Epithelial cell of esophagus (primary cell): ENCODE measurements at places on chromosomes 13 and 19.
A peak's percentile ranks its signal among the peaks of the same experiment; 100 is the strongest.

GRCh38 chr13:30615481-30615865 is 2.2 kb upstream of the USPL1 start:
- no peak for DNase-seq

DNA sequence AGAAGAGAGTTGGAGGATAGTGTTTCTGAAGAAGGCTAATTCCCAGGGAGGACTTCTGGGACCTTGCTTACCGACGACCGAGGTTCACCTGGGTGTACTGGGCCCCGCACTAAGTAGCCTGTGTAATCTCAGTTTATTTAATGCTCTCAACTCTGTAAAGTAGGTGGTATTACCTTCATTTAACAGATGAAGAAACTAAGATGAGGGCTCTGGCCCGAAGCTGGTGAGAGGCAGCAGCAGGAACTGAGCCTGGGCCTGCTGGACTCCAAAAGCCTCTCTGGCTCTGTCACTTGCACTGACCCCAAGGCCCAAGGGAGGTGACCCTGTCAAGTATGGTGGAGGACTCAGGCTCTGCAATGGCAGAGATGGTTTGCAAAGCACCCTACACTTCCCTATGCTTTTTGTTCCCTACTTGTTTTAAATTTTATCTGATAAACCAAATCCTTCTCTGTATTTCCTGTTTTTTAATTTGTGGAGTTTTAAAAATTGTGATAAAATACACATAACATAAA is 50.6 kb downstream of the GGACT start:
- DNase-seq = no peak

GRCh38 chr13:41411522-41411921 is 45.8 kb upstream of the RGCC start:
- peak; percentile 58 for DNase-seq

GRCh38 chr13:32682740-32683139 is 96.5 kb downstream of the PDS5B start:
- no peak for DNase-seq

GRCh38 chr13:110158226-110158625 is 148.7 kb downstream of the COL4A1 start:
- DNase-seq = no peak

DNA sequence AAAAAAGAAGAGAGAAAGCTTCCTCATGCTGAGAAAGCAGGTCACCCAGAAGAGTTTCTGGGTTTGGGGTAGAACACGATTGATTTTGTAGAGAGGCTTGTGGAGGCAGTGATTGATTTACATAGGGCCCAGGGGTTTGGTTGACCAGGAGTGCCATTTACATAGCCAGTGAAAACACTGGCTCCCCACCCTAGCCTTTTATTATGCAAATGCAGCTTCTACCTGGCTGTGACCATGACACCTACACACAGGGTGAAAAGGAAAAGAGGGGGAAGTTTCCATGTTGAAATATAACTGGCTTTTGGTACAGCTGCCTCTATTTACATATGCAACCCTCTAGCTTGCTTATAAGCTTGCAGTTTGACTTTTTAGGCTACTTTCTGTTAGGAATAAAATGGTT is 62.0 kb downstream of the ZNF100 start:
- no peak for DNase-seq

DNA sequence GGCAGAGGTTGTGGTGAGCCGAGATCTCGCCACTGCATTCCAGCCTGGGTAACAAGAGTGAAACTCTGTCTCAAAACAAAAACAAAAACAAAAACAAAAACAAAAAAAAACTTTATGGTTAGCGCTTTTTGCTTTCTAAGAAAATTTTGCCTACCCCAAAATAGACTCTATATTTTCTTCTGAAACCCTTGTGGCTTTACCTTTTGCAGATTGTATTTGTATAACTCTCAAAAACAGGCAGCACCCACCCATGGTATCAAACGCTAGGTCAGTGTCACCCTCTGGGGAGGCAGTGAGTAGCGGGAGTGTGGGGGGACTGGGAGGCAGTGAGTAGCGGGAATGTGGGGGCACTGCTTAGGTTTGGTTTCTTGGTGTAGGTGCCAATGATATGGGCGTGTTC is 7.5 kb upstream of the SLC39A3 start:
- no peak for DNase-seq

- DNase-seq = no peak
Measured at GRCh38 chr13:76175961-76176725, 540.0 kb downstream of the LMO7 start.

DNA sequence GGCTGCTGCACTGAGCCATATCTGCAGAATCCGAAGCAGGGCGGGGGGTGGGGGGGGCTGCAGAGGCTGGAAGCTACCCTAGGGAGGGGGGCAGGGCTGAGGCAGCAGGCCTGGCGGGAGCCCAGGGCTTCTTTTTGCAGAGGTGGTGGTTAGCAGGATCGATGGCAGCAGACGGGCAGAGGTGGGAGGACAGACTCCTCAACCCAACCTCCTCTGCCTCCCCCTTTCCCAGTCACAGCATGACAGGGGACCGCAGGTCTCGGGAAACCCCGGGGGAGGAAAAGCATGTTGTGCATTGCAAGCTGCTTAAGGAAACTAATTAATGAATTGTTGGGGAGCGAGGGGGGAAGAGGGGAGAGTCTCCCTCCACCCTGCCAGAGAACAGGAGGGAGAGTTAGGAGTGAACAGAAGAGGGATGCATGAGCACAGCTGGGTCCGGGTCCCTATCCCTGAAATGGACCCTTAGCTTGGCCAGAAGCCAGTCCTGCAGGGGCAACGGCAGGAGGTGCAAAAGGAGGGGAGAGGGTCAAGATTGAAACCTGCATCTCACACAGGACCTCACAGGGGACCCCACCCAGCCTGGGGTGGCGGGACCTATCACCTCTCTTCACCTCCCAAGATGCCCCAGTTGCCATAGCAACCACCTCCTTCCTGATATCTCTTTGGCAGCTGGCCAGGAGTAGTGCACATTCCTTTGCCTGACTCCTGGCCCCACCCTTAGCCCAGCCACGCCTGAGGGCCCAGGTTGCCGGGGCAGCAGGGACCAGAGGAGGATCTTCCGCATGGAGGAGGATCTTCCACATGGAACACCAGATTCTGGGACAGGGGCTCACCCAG is 1.8 kb downstream of the FXYD7 start:
- peak; percentile 82 for DNase-seq

DNA sequence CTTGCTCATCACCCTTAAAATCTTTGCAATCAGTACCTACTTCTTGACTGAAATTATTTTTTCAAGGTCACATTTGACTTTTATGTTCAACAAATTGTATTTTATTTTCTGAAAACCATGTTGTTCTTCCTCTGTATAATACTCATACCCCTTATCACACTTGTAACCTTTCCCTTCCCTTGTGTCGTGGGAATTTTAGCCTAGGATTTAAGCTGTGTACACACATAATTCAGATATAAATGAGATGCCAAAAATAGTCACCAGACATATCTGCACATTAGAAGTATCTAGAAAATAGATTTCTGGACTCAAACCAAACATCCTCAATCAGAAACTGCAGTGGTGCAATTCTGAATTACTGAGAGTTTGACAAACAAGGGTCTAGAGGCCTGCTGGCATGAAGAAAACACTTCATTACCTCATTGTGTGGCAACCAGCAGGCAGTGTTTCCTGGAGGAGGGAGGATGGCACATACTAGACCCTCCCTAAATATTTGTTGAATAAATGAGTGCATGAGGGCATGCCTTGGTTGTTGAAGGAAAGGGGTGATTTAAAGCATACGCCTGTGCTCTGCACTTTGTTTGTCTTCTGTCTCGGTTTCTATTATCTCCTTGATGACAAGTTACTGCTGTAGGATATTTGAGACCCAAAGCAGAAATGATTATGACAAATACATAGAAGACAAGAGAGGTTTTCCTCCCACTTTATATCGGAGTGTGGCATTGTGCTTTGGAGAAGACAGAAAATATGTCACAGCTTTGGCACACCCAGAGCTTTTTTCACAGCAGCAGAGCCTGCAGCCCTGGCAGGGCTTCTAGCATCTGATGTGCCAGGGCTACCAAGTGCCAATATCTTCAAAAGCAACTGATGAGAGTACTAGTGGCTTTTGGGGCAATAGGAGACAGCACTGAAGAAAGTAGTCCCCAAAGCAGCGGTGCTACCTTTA is 881.1 kb downstream of the PCDH9 start:
- no peak for DNase-seq

DNA sequence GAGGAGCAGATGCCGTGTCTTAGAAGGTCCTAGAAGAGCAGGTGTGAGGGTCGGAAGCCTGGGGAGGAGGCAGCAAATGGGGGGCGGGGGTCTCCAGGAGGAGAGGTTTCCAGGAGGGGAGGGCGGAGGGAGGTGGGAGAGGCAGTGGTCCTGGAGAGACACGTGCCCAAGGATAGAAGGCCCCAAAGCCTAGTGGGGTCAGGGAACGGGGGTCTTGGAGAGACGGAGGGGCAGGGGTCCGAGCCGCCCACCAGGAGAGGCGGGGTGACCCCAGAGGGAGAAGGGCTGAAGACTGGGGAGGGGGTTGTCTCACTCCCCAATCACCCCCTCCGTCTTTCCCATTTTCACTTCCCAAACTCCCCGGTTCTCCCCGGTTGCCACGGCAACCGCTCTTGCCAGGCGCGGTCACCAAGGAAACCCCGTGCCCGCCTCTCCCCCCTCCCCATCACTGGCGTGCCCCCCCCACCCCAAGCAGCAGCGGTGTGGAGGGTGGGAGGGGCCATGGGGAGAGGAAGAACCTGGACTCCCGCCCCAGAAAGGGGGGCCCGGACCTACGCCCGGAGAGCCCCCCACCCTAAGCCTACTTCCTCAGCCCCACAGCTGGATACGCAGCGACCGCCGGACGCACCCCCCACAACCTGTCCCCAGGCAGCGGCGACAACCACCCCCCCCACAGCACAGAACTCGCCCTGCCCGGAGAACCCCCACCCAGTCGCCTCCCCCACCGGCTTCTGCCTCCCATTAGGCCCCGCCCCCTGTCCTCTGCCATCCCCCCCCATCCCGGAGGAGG is 988 bp downstream of the LRRC4B start:
- no peak for DNase-seq

DNA sequence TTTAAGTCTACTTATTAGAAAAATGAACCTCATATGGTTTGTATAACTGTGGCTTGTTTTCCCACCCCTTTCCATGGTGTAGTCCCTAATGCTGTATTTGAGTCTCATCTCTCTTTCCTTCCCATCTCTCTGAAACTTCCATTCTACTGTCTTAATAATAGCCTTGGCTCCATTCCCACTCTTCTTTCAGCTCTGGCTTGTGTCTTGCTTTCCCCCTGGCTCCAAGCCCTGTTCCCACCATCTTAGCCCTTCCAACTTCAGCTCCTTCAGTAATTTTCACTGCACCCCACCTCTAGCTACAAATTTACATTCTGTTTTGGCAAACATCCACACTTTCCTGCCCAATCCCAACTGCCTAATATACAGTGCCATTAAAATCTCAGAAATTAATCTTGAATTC is 137.5 kb downstream of the SLITRK6 start:
- DNase-seq = no peak

GRCh38 chr13:57933606-57934005 is 302.1 kb downstream of the PCDH17 start:
- DNase-seq = peak; percentile 0

GRCh38 chr13:99433543-99434075 is 67.7 kb upstream of the TM9SF2 start:
- no peak for DNase-seq

- peak; percentile 75 for DNase-seq
Measured at GRCh38 chr19:4130744-4131438, 7.0 kb upstream of the MAP2K2 start.

- DNase-seq = peak; percentile 71
Measured at GRCh38 chr19:2266183-2266993, 10.2 kb upstream of the JSRP1 start.

DNA sequence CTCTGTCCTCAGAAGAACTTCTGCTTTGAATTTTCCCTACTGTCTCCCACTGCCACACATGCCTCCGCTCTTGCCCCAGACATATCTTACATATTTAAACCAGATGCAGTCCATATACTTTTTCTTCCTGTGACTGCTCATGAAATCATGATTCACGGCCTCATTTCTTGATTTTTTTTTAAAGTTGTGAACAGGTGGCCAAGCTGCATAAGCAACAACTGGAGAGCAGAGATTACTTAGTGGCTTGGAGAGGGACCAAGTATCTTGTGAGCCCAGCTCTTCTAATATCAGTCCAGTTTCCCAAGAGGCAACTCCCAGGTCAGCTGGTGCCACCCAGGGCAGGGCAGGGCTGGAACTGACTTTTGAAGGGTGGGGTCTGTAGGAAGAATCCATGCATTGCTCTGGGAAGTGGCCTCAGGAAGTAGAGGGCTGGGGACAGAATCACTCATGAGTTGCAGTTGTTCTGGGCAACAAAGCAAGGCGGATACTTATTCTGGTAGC is 152.4 kb downstream of the LMO7 start:
- DNase-seq = no peak

- DNase-seq = peak; percentile 66
Measured at GRCh38 chr13:98619556-98619955, 42.6 kb upstream of the STK24 start.

DNA sequence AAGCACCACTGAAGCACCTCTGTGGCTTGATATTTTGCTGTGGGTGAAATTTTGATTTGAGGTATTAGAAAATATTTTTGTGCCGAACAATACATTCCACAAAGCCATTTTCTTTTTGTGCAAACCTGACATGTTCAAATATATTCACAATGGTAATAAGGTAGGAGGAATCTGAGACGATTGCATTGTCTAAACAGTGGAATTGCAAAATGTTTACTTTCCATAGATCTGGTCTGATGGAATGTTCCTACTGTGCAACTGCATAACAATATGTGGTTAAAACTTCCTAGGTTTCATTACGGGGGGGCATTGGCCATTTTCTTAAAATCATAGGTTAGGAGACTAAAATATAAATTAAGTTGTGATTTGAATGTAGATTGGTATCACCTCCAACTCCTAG is 42.7 kb upstream of the AKAP11 start:
- no peak for DNase-seq

DNA sequence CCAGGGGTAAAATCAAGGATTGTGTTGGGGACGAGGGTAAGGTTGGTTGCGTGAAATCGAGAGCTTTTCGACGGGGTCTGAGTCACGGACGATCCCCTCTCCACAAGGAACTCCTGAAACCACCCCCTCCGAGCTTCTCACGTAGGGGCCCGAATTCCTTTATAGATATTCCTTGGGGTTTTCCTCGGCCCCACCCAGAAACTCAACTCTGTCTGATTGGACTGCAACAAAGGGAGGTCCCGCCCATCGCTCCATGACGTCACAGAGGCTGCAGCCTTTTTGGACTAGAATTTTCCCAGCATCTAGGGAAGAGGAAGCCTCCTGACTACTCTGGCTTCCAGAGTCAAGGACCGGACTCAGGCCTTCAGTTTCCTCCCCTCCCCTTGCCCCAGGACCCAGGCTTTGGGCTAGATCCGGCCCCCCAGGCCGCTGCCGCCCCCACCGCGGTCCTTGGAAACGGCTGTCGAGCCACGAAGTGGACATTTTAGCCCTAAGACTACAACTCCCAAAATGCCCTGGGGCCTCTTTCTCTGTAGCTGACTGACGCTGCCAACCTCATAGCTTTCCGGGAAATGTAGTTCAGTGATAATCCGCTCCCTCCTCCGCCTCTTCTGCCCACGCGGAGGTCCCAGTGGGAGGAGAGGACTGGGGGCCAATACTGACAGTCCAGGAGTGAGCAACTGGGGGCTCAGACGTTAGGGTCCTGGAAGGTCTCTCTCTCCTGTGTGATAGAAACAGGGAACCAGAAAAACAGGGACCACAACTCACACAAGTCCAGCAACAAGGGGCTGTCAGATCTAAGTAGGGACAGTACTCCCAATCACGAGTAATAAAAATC is at the start of gene IZUMO1:
Gene IZUMO1, minus strand, starts transcription at position 172 of the 838 bp plus-strand sequence. CDS start 1,050 bp downstream, outside the sequence.
- DNase-seq = peak; percentile 83
